ENCODE measurements at places on chromosomes 5 and 9.

DNA sequence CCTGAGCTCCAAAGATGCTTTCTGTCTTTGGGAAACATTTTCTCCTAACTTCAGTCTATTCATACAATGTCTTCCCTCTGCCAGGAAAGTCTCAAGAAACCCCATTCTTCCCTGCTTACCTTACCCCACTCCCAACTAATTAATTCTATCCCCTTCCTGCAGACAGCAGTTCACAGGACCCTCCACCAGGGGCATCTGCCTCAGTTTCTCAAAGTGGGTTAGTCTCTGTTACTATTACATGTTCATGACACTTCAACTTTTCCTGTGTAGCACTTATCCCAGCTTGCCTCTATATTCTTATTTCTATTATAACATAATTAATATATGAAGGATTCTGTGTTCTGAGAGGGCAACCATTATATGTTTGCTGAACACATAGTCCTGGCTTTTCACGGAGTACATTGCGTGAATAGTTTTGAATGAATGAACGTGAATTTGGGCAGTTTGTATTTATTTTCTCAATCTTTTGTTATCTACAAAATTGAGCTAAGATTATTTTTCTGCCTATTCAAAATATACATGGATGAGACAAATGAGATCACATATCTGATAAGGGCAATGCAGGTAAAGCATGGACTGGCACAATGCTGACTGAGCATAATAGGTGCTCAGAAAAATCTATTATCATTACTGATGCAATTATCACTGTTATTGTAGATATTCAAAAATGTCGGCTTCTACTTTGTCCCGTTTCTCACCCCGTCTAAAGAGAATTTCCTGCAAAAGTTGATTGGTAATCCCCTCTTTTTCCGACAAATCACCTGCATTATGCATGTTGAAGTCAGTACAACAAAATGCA lies 341.1 kb downstream of the BRINP1 start:
- no peak for DNase-seq

DNA sequence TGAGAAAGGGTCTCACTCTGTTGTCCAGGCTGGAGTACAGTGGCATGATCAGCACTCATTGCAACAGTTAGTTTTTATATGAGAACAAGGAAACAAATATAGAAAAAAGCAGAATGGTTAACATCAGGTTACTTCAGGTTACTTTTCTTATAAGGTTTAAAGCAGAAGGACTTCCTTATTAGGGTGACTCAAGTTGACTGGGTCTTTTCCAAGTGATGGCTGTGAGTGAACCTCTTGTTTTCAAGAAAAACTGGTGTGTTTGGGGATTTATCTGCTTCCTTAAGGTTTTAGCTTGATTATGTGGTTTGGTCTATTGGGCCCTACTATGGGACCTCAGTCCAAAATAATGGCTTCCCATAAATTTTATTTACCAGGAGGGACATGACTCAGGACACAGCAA lies 99.2 kb downstream of the ARRDC3 start:
- no peak for DNase-seq

GRCh38 chr9:126805554-126806262 lies 868 bp downstream of the ZBTB43 start:
- DNase-seq = peak; percentile 81

DNA sequence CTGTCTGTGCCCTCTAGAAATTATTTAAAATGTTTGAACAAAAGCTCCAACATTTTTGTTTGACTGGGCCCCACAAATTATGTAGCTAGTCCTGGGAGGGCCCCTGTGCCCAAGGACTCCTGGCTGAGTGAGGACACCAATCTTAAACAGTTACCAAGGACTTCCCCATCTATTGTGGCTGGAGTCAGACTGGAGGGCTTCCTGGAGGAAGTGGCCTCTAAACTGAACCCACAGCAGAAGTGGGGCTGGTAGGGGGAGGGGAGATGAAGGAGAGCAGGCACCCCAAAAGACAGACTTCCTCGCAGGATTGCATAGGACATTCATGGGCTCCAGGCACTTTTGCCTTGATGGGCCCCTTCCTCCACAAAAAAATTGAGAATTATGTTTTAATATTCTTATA lies 8.1 kb downstream of the ADAMTS13 start:
- DNase-seq = no peak

DNA sequence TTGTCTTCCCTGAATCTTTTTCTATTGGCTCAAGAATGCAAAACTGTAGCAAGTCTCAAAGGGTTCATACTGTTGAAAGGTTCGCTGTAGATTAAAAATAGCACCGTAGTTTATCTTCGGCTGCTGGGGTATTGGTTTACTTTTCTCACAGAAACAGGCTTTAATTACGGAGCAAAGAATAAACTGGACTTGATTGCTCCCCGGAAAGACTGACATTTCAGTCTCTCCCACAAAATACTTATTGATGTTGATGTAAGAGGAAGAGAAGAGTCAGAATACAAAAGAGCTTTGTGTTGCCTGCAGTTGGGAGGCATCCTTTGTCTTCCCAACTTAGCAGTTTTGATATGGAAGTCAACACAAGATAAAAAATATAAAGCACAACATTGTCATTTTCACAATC lies 183.9 kb upstream of the DMAC1 start:
- DNase-seq = no peak
